ENCODE measurements at places on chromosomes 4 and X.

GRCh38 chrX:38127961-38128360 is 92.7 kb downstream of the SRPX start:
- no peak for DNase-seq

DNA sequence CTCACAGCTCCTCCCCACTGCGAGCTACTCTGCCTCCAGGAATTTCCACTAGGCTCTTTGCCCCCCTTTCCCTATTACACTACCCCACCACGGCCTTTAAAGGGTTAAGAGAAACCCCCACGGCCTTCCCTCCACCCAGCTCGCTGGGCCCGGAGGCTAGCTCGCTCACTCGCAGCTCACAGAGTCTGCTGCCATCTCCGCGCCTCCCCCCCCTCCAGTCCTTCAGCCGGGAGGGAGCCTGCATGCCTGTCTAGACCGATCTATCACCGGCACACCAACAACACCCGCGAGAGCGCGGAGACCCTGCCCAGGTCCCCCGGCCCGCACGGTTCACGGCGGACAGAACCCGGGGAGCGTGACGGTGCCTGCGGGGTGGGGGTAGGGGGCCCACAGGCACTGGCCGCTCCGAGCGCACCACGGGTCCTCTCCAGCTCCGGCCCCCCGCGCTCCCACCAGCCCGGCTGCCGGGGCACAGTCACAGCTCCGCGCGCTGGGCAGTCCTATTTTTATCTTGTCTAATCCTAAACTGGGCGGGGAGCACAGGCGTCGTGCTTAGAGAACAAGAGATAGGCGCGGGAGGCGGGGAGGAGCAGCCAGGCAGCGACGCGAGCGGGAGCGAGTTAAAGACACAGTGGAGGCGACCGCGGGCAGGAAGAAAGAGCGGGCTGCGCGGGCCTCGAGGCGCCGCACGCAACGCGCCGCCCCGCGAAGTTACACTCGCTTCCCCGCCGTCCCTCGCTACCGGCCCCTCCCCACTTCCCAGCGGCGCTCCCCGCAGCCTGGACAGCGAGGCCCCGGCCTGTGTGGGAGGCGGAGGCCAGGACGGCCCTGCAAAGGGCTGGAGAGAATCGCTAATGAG is 3.5 kb downstream of the BCOR start:
- DNase-seq, result no peak

DNA sequence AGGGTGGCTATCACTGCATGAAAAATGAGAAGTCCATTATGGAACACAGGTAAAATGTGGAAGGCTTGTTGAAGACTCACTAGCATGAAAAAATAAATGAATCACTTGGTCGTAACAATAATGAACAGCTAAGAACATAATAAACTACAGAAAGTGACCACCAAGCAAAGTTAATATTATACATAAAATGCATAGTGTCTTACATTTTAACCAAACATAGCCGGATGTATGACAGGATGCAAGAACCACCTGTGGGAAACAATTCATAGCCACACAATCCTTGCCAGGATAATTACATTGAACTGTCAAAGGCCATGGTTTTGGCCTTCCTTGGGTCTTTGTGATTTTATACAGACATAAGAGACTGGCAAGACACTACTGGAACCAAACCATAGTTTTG is 81.9 kb upstream of the ATXN3L start:
- no peak for DNase-seq

- no peak for DNase-seq
Measured at GRCh38 chr4:117134386-117134785, 49.0 kb upstream of the TRAM1L1 start.

GRCh38 chr4:7208509-7209451 is 16.4 kb downstream of the SORCS2 start:
- DNase-seq, result no peak

DNA sequence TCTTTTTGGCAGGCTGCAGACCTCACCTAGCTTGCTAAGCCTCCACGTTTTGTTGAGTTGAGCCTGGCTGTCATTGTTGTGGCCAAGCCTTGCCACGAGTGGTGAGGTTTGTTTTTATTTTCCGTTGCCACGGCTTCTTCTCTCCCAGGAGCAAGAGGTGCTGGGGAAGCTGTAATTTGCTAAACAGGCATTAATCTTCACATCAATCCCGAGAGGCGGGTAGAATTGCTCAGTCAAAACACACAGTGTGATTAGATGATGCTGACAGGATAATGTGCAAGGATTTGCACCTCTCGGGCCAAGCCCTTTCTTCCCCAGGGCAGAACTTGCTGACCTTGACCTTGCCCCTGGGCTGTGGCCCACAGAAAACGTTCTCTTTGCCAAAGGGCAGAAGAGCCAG is 72.2 kb upstream of the ATP6AP2 start:
- no peak for DNase-seq

DNA sequence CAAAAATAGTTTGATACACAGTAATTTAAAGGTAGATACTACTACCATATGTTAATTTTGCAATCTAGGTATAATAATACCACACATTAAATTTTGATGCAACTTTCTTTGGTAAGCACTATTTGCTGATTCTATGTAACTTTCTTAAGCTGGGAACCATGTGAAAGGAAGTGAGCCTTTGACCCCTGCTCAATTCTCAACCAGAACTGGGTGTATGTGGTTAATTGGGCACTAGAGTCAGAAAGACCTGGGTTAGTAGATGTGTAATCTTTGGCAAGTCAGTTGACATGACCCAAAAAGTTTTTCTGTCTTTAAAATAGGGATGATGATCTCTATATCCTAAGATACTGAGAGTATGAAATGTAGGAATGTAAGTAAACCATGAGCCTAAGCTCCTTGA is 22.4 kb downstream of the TLR2 start:
- DNase-seq, result no peak

- DNase-seq, result no peak
Measured at GRCh38 chr4:63296773-63297172, 1112.5 kb downstream of the TECRL start.

DNA sequence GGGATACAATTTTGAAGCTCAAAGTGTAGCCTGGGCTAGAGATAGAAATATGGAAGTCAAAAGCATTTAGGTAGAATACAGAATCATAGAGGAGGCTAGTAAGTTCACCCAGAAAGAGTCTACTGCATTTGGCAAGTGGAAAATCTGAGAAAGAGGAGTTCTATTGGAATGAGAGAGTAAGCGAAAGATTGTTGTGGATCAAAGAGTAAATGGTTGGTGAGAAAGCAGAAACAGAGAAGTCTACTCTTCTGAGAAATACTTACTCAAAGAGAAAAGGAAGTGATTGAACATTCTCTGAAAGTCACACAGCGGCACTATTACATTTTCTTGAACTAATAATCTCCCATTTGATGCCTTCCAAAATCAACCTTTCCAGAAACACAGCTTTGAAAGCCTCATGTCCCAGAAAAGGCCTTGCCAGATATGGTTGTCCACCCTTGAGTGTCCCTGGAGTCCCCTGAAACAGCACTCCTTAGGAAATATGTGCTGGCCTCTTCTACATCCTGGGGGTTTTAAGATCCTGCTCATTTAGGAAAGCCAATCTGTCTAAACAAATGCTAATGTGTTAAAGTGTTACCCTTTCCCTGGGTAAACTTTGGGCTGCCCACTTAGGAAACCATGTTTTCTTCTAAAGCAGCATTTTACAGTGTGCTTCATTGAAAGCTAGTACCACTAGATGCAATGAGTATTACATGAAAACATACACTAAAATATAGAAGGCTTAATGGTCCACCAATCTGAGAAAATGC is 132.6 kb downstream of the INPP4B start:
- DNase-seq, result no peak

GRCh38 chr4:157888281-157888680 is 284.5 kb downstream of the GASK1B start:
- no peak for DNase-seq

- DNase-seq, result peak; percentile 51
Measured at GRCh38 chr4:15231265-15232091, 196.4 kb upstream of the C1QTNF7 start.

DNA sequence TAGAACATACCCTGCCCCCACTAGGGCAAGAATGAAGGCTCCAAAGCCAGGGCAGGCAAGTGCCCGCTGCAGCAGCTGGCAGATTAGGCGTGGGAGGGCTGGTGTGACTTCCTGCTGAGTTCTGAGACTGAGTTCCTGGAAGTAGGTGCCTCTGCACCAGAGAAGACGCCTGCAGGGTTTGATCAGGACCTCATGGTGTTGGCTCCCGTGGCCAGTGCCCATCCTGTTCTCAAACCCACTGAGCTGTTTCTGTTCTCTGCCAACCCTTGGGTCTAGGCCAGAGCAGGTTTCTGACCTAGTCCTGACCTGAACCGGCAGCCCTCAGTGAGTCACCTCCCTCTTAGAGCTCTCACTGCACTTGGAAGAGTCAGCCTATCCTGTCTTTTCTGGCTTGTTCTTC is 220.7 kb downstream of the HS6ST2 start:
- no peak for DNase-seq

DNA sequence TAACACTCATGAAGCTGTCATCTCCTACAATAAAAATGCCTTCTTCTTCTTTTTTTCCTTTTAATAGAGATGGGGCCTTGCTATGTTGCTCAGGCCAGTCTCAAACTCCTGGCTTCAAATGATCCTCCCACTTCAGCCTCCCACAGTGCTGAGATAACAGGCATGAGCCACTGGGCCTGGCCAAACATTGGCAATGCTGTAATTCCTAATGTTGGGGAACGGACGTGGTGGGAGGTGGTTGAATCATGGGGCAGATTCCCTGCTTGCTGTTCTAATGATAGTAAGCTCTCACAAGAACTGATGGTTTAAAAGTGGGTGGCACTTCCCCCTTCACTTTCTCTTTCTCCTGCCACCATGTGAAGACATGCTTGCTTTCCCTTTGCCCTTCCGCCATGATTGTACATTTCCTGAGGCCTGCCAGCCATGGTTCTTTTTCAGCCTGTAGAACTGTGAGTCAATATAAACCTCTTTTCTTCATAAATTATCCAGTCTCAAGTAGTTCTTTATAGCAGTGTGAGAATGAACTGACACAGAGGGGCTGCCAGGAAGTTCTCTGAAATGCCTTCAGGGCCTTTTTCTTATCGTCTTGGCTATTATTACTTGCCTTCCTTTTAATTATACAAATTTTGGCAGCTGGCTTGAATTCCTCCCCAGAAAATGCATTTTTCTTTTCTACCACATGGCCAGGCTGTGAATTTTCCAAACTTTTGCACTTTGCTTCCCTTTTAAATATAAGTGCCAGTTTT is 93.0 kb downstream of the CENPC start:
- DNase-seq, result no peak

DNA sequence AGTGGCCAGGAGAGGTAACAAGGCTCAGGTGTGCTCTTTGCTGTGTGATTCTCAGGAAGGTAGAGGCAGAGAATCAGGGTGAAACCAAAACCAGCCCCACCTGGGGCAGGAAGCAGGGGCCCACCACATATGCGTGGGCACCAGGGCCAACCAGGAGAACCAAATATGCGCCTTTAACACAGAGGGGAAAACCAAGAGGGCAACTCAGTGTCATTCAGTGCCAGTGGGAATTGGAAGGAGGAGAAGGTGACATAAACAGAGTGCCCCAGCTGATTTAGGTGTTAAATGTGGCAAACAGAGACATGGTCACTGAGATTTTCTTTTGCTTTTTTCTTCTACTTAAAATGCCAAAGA is 106.8 kb upstream of the MAMLD1 start:
- no peak for DNase-seq

DNA sequence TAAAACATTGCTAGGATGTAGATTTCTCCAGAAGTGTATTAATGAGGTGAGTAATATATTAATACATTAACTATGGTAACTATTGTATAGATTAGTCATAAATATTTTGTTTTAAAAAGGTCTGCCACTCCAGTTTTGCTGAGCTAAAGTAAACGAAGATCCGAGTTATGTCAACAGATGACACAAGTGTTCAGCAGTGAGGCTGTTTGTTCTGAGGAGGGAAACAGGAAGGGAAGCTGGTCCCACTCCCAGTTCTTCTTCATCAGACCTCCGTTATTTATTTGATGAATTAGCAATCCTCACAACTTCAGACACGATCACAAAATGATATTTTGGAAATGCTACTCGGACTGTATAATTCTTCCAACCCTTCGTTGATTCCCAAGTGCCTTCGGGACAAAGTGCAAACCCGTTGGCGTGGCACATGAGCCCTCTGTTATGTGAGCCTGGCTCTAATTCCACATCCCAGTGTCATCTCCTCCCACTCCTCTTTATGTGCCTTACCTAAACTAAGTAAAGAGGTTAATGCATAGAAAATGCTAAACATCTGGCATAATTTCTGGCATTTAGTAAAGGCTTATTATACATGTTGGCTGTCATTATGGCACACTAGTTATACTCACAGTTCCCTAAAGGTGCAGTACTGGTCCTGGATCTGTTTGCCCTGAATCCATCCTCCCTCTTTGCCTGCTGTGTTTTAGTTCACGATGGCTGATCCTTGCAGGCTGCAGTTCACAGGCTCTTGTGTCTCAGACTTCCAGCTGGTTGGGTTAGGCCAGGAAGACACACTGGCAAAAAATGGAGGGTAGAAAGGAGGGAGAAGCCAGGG is 190.6 kb upstream of the LNX1 start:
- DNase-seq, result no peak

DNA sequence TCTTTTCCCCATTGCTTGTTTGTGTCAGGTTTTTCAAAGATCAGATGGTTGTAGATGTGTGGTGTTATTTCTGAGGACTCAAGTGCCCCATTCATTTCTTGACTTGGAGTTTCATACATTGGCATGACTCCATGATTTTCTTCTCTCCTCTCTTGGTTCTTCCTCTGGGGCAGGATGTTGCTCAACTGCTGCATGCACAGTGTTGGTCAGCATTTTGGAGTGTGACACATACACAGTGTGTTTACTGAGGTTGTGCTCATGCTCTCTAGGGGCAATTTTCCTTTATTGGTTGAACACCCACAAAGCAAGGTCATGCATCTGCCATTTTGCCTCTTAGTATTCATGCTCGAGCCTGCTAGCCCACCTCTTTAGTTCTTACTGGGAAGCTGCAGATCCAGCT is 1993.8 kb downstream of the ARAP2 start:
- no peak for DNase-seq

- peak; percentile 38 for DNase-seq
Measured at GRCh38 chr4:88818631-88819470, 121.2 kb upstream of the NAP1L5 start.

GRCh38 chrX:23840674-23841073 is 57.7 kb downstream of the SAT1 start:
- no peak for DNase-seq

- DNase-seq, result no peak
Measured at GRCh38 chr4:121706595-121707021, 9.8 kb upstream of the ANXA5 start.

DNA sequence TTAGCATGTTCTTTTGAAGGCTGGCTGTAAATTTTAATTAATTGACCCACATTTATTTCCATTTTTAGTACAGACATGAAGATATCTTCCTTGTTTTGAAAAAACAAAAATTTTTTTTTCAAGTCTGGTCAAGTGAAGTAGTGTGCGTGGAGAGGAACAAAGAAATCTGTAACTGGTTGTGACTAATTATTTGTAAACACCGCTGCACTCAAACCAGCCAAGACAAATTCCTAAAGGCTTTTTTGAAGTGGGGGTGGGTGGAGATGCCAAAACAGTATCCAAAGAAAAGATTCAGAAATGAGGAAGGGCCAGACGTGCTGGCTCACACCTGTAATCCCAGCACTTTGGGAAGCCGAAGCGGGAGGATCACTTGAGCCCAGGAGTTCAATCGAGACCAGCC is 88.3 kb downstream of the SHROOM2 start:
- no peak for DNase-seq

Data from gastrocnemius medialis (tissue), 4 donors.